ENCODE measurements at places on chromosomes 1 and 21. TPM values are rescaled to one million over a fixed set of nuclear protein-coding genes. Genes with fewer than 3 reads are reported as not detected.

Gene NBPF12
- 24.0 TPM for total RNA-seq

Gene ACTL8
- total RNA-seq, result not detected

Gene MPZ
- 19.4 TPM for total RNA-seq

Gene USH2A
- 48.3 TPM for total RNA-seq

Gene IQCC
- 5.9 TPM for total RNA-seq

Gene VANGL1
- 12.0 TPM for total RNA-seq

Gene MGST3
- total RNA-seq, result 73.8 TPM

Gene ACTA1
- 82.8 TPM for total RNA-seq

Gene NRAS
- total RNA-seq, result 42.1 TPM

Gene TMEM82
- not detected for total RNA-seq

Gene BCAR3
- 14.5 TPM for total RNA-seq

Gene NBPF6
- not detected for total RNA-seq

Gene WDR64
- total RNA-seq, result 1.3 TPM

Gene MMP23B
- total RNA-seq, result 40.0 TPM

Gene KRTCAP2
- total RNA-seq, result 51.1 TPM

Gene FUCA1
- total RNA-seq, result 29.0 TPM

Gene CR2
- total RNA-seq, result 0.11 TPM

Gene LORICRIN
- 0.44 TPM for total RNA-seq

Gene OR2M3
- total RNA-seq, result not detected

Gene OR14K1
- total RNA-seq, result not detected

Gene EFNA4
- 2.9 TPM for total RNA-seq

Data from camera-type eye (tissue), 1 donor.